ENCODE measurements at places on chromosomes 3 and 15. TPM values are rescaled to one million over a fixed set of nuclear protein-coding genes. Genes with fewer than 3 reads are reported as not detected.
A peak's percentile ranks its signal among the peaks of the same experiment; 100 is the strongest.

- no peaks in the 10 kb centered on the region for H3K27me3 ChIP-seq
- no peak overlapping the region for H3K4me3 ChIP-seq
- ATAC-seq = no peak
- no peaks in the 10 kb centered on the region for H3K36me3 ChIP-seq
- no peaks in the 10 kb centered on the region for H3K4me1 ChIP-seq
- no peak overlapping the region for H3K27ac ChIP-seq
These were observed 188.0 kb downstream of the SOX2 start for GRCh38 chr3:181899702-181900101.

TAGLN3 gene
- total RNA-seq = 0.56 TPM

DNA sequence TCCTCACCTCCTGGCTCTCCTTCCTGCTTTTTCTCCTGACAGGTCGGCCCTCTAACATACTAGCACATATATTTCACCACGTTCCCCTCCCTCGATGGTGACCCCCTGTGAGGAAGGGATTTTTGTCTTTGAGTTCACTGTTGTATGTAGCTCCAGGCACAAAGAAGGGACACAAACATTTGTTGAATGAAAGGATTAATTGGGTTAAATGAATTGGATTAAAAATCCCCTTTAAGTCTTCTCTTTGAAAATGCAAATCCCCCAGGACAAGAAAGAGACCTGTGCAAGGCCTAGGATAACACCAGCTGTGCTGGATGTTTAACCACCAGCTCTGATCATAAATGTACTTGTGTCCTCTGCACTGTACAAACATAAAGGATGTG, 3.3 kb downstream of the CALML4 start:
- no peak for ATAC-seq
- H3K4me3 ChIP-seq = no peak overlapping the region
- peak overlapping the region; percentile 72 for H3K27ac ChIP-seq
- H3K4me1 ChIP-seq = peaks cover 6% of the 10 kb centered on the region
- H3K27me3 ChIP-seq = no peaks in the 10 kb centered on the region

DLL4 gene
- not detected for total RNA-seq

SLC22A13 gene
- 0.99 TPM for total RNA-seq

DNA sequence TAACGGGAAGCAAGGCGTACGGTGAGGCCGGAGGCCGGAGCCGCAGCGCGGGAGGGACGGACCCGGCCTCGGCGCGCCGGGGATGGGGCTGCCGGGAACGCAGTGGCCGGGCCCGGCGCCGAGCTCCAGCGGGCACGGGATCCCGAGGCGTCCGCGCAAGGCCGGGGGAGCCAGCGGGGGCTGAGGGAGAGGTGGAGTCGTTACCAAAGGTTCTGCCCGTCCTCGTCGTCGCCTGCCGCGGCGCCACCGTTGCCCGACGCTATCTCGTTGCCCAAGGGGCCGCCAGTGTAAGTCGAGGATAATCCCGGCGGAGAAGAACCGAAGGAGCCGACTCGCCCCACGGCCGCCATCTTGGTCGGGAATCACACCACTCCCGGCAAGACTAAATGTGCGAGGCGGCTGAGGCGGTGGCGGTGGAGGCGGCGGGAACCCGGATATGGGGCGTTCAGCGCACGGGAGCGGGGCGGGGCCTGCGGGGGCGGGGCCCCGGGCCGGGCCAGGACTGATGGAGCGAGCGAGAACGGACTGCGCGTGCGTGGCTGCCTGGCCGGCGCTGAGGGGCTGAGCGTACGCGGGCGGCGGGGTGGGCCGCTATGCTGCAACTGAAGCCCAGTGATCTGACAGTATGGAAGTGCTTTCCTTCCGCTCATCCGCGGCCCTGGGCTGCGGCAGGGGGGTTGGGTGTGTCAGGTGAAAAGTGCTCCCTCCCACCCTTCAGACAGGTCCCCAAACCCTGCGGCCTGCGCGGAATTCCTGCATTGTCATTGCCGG, at the start of gene DYNC1LI1:
Gene DYNC1LI1 (minus strand): TSS at position 438 of the 771 bp plus-strand sequence. CDS start 88 bp downstream, at position 350.
- no peaks in the 10 kb centered on the region for H3K27me3 ChIP-seq
- peak within 1 kb of the TSS; percentile 81 for H3K27ac ChIP-seq
- peak; percentile 94 for ATAC-seq
- H3K4me1 ChIP-seq = peaks cover 9% of the 10 kb centered on the region

GYG1 gene
- 17.1 TPM for total RNA-seq

GRCh38 chr3:66633402-66634381, 132.9 kb upstream of the LRIG1 start:
- no peak overlapping the region for H3K27ac ChIP-seq
- no peaks in the 10 kb centered on the region for H3K27me3 ChIP-seq
- H3K4me3 ChIP-seq = no peak overlapping the region
- no peaks in the 10 kb centered on the region for H3K4me1 ChIP-seq

KPNA4 gene
- 69.2 TPM for total RNA-seq

SCG5 gene
- total RNA-seq = 2.9 TPM

GPR160 gene
- 11.3 TPM for total RNA-seq

DNA sequence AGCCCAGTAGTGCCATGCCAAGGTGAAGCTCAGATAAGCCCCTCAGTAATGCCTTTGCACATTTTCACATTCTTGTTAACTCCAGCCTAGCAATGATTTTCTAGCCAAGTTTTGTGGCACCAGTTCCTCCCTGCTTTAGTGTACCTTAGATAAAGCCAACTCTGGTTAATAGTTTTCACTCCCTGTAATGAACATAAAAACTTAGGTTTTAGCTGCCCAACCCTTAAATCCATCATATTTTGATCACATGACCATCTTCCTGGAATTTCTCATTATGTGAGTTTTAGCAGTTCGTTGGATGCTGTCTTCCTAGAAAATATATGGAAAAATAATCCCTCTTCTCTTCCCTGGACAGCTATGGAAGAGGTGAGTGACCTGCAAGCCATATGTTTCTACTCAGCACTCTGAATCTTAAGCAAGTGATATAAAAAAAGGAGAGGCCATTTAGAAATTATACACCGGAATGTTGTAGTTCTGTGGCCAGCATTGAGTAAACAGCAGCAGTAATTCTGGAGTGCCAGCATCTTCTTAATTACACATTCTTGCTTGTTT, 62.2 kb upstream of the P2RY1 start:
- H3K4me3 ChIP-seq = no peak overlapping the region
- no peaks in the 10 kb centered on the region for H3K27me3 ChIP-seq
- H3K36me3 ChIP-seq = no peaks in the 10 kb centered on the region
- ATAC-seq = no peak
- no peak overlapping the region for H3K27ac ChIP-seq

GP5 gene
- total RNA-seq = 1.4 TPM

DNA sequence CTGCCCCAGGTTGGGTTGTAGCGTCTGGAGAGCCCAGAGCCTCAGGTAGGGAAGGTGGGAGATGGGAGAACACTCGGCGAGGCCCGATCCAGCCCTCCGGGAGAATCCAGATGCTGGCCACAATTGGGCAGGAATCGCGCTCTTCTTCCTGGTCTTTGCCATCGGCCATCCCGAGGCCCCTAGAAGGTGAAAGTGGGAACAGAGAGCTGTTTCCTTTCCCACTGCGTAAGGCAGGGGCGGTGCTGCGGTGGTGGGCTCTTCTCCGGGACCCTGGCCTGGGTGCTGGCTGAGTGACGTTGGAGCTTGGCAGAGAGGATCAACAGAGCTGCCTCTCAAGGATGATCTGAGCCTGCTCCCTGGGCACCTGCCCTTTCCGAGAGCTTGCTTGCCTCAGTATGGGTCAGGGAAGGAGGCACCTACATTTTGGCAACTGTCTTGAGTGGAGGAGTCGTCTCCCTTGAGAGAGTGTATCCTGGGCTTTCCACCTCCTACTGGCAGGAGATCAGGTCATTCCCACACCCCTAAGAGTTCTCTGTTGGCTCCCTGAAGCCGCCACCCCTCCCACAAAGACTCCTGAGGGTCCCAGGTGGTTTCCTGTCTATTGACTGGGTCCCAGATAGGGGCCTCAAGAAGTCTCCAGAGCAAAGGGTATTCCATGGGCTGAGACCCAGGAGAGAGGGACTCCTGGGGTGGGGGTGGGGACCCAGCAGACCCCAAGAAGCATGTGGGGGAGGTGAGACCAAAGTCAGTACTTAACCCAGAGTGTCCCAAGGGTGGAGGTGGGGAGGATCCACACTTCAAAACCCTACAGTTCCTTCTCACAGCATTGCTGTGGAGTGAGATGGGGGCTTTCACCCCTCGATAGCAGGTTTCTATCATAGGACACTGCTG, 1.6 kb downstream of the C15orf39 start:
- H3K4me3 ChIP-seq = peak overlapping the region; percentile 80
- peaks cover 27% of the 10 kb centered on the region for H3K36me3 ChIP-seq
- no peak for ATAC-seq
- peak overlapping the region; percentile 78 for H3K27ac ChIP-seq
- H3K27me3 ChIP-seq = no peaks in the 10 kb centered on the region

CPLX3 gene
- 0.19 TPM for total RNA-seq

- no peaks in the 10 kb centered on the region for H3K4me1 ChIP-seq
- H3K27me3 ChIP-seq = no peaks in the 10 kb centered on the region
- no peak overlapping the region for H3K4me3 ChIP-seq
- ATAC-seq = no peak
These were observed 74.3 kb upstream of the EOMES start for GRCh38 chr3:27796365-27796875.

GRCh38 chr3:39668420-39668819, 141.0 kb upstream of the MYRIP start:
- ATAC-seq = no peak
- no peak overlapping the region for H3K27ac ChIP-seq
- no peak overlapping the region for H3K4me3 ChIP-seq

DNA sequence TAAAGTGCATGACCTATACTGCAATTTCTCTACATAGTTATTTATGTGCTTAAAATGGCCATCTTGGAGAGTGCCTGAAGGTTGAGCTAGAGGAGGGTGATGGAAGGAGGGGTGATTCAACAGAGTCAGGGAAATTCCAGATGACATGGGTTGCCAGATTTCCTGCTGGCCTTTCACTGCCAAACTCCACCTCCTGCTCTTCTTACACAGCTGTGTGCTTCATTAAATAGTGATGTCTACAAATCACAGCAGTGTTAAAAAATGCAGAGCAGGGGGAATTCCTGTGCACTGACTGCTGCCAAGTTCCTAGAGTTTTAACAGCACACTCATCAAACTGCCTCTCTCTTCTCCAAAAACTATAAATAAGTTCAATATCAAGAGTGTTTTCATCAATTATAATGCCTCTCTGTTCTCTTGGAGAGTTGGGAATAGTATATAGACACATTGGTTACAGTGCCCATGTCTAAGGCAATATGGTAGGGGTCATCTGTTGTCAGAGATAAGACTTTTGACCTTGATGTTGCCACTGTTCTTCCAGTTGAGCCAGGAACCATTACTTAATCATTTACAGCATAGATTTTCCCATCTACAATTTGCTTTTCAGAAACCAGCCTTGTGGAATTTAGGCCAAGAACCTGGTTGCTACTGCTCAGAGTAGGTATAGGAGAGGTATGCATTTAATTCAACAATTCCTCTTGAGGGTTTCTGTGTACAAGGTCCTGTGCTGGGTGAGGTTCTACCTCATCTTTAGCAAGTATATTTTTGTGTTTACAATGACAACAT, 79.6 kb downstream of the TP63 start:
- H3K27me3 ChIP-seq = no peaks in the 10 kb centered on the region
- no peaks in the 10 kb centered on the region for H3K36me3 ChIP-seq

GRCh38 chr3:33047842-33048834, 48.8 kb downstream of the GLB1 start:
- peaks cover 65% of the 10 kb centered on the region for H3K4me1 ChIP-seq
- H3K4me3 ChIP-seq = peak overlapping the region; percentile 78
- H3K27ac ChIP-seq = peak overlapping the region; percentile 95
- H3K36me3 ChIP-seq = peaks cover 92% of the 10 kb centered on the region
- no peaks in the 10 kb centered on the region for H3K27me3 ChIP-seq

DNA sequence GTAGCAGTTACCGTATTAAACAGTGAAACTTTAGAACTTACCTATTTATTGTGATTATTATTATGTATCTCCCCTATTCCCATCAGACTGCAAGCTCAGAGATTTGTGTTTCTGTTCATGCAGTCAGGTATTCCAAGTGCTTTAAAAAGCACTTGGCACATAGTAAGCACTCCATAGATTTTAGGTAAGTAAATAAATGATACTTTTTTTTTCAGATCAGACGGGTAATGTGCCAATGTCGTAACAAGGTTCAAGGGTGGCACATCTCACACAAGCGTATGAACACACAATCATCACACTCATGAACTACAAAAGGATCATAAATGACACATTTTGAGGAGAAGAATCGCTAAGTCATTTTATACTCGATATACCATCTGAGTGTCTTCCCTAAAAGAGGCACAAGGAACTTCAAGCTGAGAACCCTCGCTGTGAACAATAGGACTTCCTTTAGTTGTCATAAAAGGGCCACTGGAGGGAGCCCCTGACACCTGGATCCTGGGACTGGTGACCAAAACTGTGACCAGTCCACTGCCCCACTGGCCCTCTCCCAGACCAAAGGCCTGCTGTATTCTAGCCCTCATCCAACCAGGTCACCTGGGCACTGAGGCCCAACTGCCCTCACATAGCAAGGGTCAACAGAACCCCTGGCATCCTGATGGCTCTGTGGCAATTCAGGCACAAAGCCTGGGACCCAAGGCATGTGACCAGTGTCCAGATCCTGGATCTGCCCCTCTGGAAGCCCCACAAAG, 32.1 kb downstream of the KIF9 start:
- no peak overlapping the region for H3K4me3 ChIP-seq
- no peak for ATAC-seq
- H3K27me3 ChIP-seq = no peaks in the 10 kb centered on the region
- H3K36me3 ChIP-seq = no peaks in the 10 kb centered on the region
- no peaks in the 10 kb centered on the region for H3K4me1 ChIP-seq

DNA sequence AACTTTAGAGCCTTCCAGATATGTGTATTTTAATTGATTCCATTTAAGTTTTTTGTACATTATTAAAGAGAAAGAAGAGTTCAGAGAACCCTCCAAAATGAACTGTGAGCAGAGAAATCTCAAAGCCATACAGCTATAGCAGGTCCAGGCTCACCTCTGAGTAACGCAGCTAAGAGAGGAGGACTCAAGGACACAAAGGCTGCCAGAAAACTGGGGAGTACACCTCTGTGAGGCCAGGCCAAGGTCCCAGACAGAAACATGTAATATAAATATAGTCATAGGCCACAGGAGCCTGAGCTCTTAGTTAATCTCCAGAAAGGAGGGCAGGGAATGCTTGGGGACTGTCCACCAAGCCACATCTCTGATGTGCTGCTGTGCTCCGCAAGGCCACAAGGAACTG, 66.5 kb downstream of the TMEM39A start:
- no peak for ATAC-seq
- H3K27me3 ChIP-seq = no peaks in the 10 kb centered on the region
- H3K4me3 ChIP-seq = no peak overlapping the region
- peaks cover 13% of the 10 kb centered on the region for H3K4me1 ChIP-seq
- peaks cover 77% of the 10 kb centered on the region for H3K36me3 ChIP-seq
- no peak overlapping the region for H3K27ac ChIP-seq

- H3K27me3 ChIP-seq = no peaks in the 10 kb centered on the region
- H3K4me1 ChIP-seq = peaks cover 55% of the 10 kb centered on the region
- ATAC-seq = peak; percentile 88
- H3K27ac ChIP-seq = peak overlapping the region; percentile 55
- peaks cover 95% of the 10 kb centered on the region for H3K36me3 ChIP-seq
These were observed 75.8 kb downstream of the RPL39L start for GRCh38 chr3:187063286-187064121.
